WERI-Rb-1 (cell line): ENCODE measurements at places on chromosomes 5 and 9.

- no peak for DNase-seq
Measured at GRCh38 chr5:886716-887325, 5.8 kb downstream of the BRD9 start.

GRCh38 chr5:32357658-32358057 lies 44.9 kb upstream of the MTMR12 start:
- DNase-seq, result no peak

- DNase-seq, result no peak
Measured at GRCh38 chr5:145931718-145932117, 4.7 kb upstream of the SH3RF2 start.

GRCh38 chr9:133592731-133593409 lies 16.3 kb downstream of the FAM163B start:
- no peak for DNase-seq

DNA sequence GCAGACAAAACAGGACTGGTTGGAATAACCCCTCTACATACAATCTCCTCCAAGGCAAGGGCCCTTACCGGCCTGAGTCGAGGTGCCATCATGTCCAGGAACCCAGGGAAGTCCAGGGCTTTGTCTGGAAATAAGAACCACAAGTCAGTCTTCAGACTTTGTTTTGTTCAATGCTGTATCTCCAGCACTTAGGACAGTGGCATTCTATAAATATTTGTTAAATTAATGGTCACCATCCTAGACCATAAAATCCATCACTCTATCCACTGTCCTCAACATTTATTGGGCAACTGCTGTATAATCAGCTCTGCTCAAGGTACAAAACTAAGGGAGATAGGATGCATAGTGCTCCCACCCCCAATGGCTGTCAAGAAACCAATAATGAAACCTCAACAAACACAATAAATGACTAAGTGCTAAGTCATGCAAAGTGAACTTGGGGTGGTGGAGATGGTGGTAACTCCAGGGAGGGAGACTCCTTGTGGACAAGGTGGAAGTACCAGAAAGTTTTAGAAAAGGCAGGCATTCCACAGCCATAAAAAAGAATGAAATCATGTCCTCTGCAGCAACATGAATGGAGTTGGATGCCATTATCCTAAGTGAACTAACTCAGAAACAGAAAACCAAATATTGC lies 5.0 kb downstream of the RELL2 start:
- no peak for DNase-seq

- DNase-seq, result no peak
Measured at GRCh38 chr5:64514612-64515011, 8.8 kb downstream of the RGS7BP start.

DNA sequence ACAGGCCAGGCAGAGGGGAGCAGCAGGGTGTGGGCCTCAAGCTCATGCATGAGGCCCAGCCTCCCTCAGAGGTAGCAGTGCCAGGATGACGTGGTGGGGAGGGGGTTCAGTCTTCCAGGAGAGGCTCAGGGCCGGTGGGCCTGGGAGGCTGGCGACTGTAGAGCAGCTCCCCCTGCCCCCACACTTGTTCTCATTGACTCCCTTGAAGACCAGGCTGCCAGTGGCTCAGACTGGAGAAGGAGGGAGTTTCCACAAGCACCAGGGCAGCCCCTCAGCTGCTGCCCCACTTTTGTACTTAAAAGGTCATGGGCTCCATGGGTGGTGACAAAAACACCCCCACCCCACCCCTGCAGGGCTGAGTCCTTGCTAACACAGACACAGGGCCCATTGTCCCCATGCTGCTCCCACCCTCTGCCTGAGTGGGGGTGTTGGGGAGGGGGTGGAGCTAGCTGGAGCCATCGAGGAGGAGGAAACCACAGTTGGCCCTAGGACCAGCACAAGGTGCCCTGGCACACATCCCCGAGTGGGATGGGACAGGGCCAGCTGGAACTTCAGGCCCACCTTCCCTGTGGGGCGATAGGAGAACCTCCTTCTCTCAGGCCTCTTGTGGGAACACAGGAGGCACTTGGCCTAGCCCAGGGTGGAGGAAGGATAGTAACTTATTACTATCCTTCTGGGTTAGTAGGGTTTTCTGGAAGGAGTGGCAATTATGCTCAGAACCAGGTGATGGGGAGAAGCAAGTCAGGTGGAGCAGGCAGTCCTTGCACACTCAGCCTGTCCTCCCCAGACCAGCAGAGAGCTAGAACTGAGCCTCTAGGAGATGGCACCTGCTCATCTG lies 10.7 kb downstream of the PDLIM4 start:
- no peak for DNase-seq

GRCh38 chr5:41154491-41154890 lies 58.8 kb downstream of the C6 start:
- DNase-seq, result no peak

DNA sequence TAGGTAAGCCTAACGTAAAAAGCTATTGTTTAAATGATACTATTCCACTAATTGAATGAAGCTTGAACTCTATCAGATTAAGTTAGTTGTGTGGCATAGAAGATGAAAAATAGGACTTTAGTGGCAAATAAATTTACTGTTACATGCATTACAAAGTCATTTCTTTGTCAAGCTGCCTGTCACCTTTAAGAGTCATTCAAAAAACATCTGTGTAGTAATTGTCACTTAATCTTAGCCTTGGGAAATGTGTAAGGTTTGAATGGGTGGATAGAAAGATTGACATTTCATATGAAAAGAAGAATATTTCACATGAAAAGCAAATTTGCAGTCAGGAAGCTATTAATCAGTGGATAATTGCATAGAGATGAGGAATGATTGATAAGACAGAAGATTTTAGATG lies 473.5 kb downstream of the DNAH5 start:
- DNase-seq, result no peak

DNA sequence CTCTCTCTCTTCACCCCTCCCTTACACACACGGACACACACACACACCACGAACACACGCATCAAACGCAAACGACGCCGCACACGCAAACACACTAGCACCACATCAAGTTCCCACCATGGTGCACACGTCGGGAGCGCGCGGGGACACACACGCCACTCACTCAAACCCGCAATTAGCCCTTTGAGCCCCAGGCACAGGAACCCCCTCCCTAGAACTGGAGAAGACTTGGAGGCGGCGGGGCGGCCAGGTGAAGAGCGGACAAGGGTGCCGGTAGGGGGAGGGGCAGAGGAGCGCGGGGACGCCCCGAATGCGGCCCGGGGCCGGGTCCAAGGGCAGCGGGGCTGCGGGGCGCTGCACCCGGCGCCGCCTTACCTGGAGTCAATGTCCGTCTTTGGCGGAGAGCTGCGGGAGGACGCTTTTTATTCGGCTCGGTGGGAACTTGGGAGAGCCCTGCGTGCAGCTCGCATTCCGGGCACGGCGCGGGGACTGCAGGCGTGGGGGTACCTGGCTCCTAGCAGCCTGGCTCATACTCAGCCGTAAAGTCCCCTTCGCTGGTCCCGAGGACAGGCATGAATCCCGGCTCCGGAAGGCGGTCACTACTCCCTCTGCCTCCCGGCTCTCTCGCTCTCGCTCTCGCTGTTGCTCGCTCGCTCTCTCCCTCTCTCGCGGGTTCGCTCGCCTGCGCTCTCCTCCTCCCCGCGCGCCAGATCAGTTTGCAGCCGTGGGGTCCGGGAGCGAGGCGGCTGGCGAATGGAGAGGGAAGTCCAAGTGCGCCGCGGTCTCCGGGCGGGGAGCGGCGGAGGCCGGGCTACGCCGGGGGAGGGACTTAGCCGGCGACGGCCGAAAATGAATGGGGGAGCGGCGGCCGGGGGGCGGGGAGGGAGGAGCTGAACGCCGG lies at the start of gene BRINP1:
Gene BRINP1, minus strand, starts transcription at position 755 of the 901 bp plus-strand sequence. CDS start 56,080 bp downstream, outside the sequence.
- peak; percentile 94 for DNase-seq

DNA sequence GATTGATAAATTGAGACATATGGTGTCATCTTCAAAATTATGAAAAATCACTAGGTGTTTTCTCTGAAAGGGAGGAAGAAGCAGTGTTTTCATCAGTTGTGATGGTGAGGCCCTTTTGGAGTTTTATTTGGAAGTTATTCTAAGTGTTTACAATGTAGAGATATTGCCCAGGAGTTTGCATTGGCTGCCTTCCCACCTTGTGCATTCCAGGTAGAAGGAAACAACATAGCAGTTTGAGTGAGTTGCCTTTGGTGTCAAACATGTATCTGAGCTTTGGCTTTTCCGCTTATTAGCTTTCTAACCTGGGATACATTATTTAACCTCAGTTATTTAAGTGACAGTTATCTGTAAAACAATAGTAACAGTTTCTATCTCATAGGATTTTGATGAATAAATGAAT lies 122.5 kb downstream of the SCAMP1 start:
- no peak for DNase-seq

DNA sequence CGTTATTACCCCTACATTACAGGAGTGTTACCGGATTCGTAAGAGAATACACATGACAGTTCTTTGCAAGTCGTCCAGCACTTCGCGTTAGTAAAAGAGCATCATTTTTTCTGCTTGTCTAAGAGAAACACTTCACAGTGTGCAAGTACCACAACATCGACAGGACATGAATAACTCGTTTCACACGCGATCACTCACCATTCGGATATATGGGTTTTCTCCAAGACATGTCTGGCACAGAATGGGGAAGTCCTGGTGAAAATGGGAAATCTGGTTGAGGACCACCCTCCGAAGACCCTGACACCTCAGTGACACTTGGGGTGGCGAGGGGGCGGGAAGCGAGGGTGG lies 642 bp downstream of the RBM22 start:
- DNase-seq, result no peak

GRCh38 chr5:110478895-110479294 lies 247.6 kb downstream of the TMEM232 start:
- DNase-seq, result no peak

DNA sequence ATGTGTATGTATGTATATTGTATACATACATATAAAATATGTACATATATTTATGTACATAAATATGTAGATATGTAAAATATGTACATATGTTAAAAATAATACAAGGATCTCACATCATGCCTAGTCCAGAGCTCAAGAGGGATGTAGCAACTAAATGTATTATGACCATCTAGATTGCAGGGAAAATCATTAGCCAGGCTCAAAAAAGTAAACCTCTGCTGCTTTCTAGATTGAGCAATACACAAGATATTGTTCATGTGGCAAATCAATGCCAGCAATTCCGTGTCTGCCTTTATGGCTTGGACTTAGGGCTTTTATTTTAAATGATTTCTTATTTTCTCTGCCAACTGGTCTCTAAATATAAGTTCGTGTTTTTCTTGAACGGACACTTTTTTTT lies 65.2 kb downstream of the RAI14 start:
- DNase-seq, result no peak

GRCh38 chr9:134175808-134176598 lies 11.6 kb upstream of the RNU6ATAC start:
- peak; percentile 46 for DNase-seq

- no peak for DNase-seq
Measured at GRCh38 chr9:6938447-6938846, 180.7 kb downstream of the KDM4C start.

GRCh38 chr9:32776201-32776600 lies 7.1 kb upstream of the TMEM215 start:
- DNase-seq, result no peak

GRCh38 chr9:133990366-133991213 lies 1.5 kb downstream of the VAV2 start:
- DNase-seq, result peak; percentile 55

DNA sequence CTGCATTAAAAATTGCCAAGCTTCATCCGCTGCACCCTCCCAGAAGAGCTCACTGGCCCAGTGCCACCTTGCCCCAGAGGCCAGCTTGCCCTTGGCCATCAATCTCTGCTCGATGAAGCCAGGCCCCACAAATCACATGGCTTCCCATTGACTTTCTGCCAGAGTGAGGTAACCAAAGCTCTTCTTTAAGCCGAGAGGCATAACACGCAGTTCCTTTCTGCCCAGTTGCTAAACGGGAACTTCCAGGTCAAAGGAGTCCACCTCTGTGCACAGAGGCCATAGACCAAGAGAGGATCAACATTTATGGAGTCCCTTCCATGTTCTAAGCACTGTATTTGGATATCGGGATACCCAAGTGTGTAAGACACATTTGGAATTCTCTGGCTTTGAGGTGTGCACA lies 208.8 kb downstream of the KIF4B start:
- DNase-seq, result peak; percentile 22

DNA sequence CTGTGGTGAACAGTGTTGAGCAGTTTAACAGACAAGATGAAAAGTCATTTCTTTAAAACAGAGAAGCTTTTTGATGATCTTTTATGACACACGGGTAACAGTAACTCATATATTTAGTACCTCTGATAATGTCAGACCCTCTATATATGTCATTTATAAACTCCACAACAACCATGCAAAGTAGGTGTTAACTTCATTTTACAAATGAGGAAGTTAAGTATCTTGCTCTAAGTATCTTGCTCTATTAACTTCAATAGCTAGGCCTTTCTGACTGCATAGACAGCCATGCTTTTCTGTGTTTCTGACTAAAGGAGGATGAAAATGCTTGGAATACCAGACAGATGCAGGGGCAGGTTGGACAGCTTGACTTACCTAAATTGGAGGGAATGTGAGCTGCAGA lies 1.8 kb downstream of the NUDT2 start:
- no peak for DNase-seq

DNA sequence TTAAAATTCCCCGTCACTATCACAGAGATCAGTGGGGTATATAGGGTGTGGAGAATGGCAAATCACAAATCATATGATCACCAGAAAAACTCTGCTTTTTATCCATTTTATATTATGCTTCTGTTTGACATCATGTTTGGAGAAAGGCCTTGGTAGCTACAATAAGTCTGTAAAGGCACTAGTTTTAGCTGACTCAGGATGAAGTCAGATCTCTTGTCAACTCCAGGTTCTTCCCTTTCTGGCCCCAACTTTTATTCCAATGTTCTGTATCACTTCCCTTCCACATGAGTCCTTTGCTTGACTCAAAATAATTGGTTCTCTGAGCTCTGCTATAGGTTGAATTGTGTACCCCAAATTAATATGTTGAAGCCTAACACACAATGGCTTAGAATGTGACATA lies 484.9 kb downstream of the PTPRD start:
- DNase-seq, result no peak

DNA sequence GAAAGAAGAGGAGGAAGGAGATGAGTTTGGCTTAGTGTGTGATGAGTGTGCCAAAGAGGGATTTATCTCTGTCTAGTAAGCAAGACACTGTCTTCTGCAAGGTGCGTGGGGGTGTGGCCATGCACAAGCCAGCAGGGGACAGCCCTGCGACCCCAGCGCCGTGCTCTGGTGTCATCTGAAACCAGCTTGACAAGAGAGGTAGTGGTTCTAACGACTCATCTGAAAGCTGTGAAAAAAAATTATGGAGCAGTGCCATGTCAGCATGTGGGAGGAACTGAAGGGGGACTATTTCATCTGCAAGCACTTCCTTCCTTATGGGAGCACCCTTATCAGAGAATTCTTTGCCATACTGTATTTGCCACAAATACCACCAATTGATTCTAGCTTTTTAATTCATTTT lies 398.6 kb downstream of the PSAT1 start:
- no peak for DNase-seq

- no peak for DNase-seq
Measured at GRCh38 chr5:149028984-149029383, 33.9 kb downstream of the SH3TC2 start.

GRCh38 chr5:125310749-125311148 lies 564.3 kb upstream of the ZNF608 start:
- no peak for DNase-seq

- no peak for DNase-seq
Measured at GRCh38 chr5:124333298-124333979, 413.0 kb downstream of the ZNF608 start.

GRCh38 chr9:75983319-75984045 lies 93.0 kb downstream of the PCSK5 start:
- no peak for DNase-seq
